ENCODE measurements at places on chromosomes 11 and 22.

GRCh38 chr11:15048616-15049015 is 24.8 kb upstream of the CALCB start:
- DNase-seq = no peak

- no peak for DNase-seq
Measured at GRCh38 chr11:125476721-125477120, 19.3 kb downstream of the FEZ1 start.

- no peak for DNase-seq
Measured at GRCh38 chr11:14577835-14578529, 57.8 kb upstream of the PSMA1 start.

DNA sequence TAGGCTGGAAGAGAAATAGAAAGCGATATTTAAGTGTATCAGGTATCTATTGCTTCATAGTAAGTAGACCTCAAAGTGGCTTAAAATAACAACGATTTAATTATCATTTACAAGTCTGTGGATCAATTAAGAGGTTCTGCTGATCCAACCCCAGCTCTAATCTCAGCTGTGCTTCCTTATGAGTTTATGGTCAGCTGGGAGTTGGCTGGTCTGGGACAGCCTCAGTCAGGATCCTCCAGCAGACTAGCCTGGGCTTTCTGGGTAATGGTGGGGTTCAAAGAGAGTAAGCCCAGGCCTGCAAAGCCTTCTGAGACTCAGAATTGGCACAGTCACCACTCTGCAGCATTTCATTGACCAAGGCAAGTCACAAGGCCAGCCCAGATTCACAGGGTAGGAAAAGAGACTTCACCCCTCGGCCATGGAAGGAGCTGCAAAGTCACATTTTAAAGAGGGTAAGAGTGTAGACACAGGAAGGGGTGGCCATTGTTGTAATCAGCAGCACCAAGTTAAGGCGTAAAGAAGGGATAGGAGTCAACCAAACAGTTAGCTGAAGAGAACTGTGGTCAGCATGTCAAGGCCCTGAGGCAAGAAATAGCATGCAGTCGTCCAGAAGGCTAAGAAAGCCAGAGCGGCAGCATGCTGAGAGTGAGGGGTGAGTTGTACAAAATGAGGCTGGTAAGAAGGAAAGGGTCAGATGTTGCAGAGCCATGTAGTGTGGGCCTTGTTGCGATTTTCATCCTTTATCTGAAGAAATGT is 168.2 kb downstream of the ETS1 start:
- DNase-seq = no peak

DNA sequence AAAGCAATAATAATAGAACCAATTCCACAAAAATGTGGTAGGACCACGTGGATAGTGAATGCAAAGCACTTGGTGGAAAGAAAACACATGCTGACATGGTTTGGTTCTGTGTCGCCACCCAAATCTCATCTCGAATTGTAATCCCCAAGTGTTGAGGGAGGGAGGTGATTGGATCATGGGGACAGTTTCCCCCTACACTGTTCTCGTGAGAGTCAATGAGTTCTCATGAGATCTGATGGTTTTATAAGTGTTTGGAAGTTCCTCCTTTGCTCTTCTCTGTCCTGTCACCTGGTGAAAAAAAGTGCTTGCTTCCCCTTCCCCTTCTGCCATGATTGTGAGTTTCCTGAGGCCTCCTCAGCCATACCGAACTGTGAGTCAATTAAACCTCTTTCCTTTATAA is 421.9 kb upstream of the CADM1 start:
- no peak for DNase-seq

DNA sequence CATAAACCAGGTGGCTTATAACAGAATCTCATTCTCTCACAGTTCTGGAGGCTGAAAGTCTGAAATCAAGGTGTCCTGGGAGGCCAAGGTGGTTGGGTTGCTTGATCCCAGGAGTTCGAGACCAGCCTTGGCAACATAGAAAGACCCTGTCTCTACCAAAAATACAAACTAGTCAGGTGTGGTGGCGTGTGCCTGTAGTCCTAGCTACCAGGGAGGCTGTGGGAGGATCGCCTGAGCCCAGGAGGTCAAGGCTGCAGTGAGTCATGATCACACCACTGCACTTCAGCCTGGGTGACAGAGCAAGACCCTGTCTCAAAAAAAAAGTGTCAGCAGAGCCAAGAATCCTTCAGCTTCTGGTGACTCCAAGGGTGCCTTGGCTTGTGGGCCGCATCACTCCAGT is 8.9 kb upstream of the PRR5 start:
- DNase-seq = no peak

- DNase-seq = no peak
Measured at GRCh38 chr11:111059726-111060125, 185.8 kb upstream of the POU2AF2 start.

All from NCI-H345 (cell line).